ENCODE measurements at places on chromosomes 3 and 15.
A peak's percentile ranks its signal among the peaks of the same experiment; 100 is the strongest.

- no peak for DNase-seq
These were observed 111.5 kb upstream of the SELENOK start for GRCh38 chr3:54003136-54003535.

GRCh38 chr3:64161481-64161952, 63.7 kb downstream of the PRICKLE2 start:
- no peak for DNase-seq

DNA sequence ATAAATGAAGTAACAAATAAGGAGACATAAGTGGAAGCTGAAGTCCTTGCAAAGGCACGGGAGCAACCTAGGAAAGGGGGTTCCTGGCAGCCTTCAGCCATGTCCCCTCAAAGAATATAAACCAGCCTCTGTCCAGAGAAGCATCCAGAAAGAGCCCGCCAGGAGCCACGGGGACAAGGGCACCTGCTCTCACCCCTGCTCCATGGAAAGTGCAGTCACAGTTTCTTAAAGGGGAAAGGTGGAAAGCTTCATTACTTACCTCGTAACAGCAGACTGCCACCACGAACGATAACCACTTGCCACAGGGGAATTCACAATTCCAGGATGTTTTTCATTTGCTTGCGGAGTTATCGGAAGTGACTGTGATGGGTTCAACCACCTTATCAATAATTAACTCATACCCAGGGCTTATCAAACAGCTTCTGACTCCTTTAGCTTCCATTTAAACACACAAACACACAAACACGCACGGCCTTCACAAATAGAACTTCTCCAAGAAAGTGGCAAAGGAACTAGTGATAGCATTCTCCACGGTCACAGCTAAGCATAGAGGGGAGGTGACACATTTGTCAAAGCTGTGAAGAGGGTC, 134.2 kb upstream of the IGF1R start:
- DNase-seq, result no peak

- DNase-seq, result no peak
These were observed 34.8 kb downstream of the EHD4 start for GRCh38 chr15:41937568-41937923.

DNA sequence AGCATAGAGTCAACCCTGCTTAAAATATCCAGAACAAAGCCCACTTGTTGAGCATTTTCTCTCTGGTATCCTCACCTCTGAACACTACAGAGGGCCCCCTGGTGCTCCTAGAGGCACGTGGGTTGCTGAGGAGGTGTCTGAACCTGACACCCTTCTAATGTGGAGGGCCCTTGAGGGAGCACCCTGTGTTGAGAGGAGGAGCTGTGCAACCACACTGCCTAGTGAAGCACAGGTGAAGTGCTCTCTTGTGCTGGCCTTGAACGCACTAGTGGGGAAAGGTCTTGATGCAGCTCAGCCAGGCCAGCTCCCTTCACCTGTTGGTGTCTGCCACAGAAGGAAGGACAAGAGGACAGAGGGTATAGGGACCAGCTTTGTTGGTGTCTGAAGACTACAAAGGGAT, 51.9 kb downstream of the CCK start:
- DNase-seq, result peak; percentile 3

DNA sequence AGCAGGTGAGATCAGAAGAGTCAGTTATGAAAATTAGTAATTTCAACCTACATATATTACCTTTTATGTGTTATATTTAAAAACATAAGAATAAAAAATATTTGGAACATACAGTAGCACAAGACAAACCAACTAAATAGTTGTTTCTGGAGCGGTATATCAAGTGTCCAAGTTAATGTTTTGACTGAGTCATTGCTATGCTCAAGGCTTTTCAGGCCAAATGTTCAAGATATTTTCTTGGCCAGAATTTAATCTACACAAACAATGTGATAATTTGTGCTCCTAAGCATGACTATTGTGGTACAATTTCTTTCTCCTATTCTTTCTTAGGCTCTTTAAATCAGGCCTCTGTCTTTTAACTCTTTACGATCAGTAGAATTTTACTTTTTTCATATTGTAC, 412.4 kb downstream of the RAP2B start:
- DNase-seq, result no peak

DNA sequence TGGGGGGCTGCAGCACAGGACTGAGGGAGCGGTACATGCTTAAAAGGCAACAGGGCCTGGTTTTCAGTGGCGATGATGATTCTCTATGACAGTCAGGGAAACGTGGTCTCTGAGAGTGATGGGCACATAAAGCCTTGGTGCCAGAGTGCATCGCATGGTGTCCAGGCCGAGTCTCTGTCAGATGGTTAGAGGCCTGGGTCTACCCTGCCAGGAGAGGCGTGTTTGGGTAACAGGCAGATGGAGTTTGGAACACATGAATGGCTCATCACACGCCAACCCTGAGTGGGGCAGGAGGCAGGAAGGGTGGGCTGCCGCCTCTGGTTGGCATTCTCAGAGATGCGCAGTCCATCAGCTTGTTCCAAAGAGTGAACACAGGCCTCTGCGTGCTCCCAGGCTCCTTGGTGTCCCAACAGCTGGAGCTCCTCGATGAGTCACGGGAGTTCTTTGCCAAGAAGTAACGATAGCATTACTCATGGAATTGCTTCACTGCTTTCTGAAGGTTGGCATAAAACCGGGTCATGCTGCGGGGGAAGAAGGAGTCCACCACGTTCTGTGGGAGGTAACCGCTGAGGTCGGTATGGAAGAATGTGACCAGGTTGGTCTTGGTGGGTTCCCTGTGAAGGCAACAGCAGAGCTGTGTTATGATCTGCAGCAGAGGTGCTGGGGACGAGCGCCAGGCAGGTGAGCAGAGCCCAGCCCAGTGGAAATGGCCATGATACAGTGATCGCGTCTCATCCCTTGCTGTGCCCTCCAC, 11.0 kb downstream of the STARD5 start:
- no peak for DNase-seq

GRCh38 chr3:28326458-28326926, 22.0 kb upstream of the ZCWPW2 start:
- no peak for DNase-seq

- no peak for DNase-seq
These were observed 533.0 kb downstream of the EPHB1 start for GRCh38 chr3:135328036-135328435.

DNA sequence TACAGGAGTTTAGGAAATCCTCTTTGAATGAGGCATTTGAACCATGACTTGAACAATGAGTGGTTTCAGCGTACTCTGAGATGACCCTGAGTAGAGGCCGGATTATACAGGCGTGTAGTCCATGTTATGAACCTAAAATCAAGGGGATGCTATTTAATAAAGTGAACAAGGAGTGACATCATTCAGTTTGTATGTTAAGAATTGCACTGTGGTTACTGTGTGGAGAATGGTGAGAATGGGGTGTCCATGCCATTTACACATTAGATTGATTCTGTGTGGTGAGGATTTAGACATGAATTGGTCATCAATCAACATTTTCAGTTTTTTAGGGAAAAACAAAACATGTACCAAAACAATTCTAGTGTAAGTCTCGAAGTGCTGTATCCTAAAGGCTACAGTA, 65.8 kb downstream of the TPRG1 start:
- DNase-seq, result no peak

DNA sequence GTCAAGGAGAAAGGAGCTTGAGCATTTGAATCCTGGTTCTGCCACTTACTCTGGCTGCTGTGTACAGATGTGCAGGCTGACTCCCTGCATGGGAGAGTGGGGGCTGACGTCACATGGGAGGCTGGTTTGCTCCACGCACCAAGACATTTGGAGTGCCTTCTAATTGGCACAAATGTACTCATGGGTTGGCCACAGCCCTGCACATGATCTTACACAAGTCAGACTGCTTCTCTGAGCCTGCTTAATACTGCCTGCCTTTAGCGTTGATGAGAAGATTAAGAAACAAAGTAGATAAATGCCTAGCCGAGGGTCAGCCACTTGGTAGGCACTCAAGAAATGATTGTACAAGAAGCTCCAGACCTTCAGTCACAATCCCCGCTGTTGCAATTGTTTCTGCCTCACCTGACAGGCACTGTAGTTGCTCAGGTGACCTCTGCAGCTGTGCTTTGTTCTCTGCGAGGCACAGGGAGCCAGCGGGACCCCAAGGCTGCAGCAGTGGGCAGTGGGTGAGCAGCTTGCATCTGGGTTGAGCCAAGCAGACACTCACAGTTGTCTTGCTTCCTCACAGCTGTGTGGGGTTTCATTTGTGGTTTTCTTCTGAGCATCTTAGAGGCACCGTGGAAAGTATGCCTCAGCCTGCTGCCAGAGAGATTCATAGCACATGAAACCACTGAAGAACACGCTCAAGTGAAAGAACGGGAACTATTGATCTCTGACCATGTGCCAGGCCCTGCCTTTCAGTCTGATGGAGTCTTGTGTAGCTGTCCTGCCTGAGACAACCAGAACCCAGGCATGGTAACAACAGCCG, 33.1 kb downstream of the GRK7 start:
- no peak for DNase-seq

GRCh38 chr3:107669669-107670068, 146.9 kb downstream of the BBX start:
- DNase-seq, result no peak

GRCh38 chr15:34514251-34514670, 69.2 kb downstream of the GOLGA8B start:
- no peak for DNase-seq

DNA sequence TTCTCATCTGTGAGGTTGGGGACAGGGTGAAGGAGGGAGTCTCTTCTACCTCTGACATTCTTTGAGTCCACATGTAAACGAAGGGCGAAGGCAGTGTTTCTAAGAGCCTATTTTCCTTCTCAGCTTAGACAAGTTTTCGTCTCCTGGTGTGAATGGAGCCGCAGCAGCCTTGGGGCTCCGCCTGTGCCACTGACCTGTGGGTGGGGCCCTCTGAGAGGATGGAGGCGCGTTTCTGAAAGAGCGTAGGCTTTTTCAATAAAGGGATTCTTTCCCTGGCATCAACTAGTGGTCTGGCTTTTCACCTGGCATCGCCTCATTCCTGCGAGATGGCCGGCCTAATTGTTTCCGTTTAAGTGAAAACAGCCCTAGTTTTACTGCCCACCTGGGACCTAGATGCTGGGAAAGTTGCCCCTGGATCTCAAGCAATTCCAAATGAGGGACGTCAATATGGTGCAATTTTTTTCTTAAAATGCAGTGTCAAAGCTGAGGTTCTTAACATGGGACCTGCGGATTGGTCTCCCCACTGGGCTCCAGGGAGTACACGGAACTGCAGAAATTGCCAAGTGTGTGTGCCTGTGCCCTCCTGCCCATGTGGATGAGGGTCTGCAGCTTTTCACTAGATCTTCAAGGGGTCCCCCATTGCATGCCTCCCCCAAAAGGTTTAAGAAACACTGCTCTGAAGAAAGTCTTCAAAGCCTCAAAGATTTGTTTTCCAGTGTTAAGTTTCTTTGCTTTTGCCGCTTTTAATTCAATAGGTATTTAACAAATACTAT, 958 bp downstream of the GLDN start:
- DNase-seq, result no peak

DNA sequence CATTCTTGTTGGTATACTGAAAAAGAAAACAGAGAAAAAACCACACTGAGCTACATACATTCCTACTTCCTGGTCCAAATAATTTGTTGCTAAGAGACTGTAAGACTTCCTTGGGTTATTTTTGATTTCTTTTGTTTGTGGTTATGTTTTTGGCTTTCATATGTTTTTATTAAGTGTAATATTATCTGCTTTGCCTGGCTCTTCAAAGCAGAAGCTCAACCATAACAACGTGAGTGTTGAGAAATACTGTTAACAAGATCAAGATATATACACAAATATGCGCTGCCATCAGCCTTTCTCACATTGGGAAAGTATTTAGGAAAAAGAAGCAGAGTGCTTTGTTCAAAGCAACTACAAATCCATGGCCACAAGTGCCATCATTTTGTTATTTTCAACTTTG, 556.2 kb upstream of the CBLB start:
- no peak for DNase-seq

DNA sequence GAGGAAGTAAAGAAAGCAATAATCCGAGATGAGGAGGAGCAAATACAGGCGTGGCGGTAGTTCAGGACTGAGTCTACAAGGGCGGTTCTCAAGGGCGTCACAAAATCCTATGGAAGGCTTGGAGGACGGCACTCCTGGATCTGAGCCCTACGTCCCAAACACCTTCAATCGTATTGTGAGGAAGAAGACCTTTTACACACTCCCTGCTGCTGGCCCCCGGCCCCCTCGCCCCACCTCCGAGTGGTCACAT, 747 bp downstream of the PLD1 start:
- no peak for DNase-seq

DNA sequence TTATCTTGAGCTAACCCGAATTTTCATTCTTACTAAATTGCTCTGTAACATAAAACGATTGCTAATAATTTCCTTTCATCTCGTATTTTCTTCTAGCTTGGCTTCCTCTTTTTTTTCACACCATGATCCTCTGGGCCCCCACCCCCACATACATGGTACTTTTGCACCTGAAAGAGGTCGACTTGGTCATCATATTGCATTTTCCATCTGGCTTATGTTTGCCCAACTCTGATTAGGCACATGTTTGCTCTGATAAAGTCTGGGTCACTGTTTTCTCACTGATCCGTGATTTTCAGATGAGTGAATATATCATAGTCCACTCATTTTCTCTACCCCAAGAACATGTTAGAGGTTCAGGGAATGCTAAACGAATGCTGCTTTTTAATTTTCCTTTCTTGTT, 49.5 kb downstream of the ARRDC4 start:
- no peak for DNase-seq

DNA sequence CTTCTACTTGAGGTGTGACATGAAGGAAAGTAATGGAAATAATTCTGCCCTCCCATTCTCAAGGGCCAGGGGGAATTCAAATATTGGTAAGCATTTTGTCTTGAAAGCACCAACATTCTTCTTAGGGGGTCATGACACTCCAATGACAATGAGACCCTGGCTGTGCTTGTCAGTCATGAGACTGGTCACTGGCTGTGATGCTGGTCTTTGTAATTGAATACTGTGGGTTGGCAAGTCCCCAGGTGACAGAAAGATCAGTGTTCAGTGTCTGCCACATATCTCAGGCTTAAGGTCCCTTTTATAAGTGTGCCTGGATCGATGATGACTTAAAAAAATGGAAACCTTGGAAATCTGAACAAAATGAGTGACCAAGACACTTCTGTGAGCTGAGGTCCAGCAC, 151.4 kb downstream of the SNRPN start:
- no peak for DNase-seq

GRCh38 chr3:10339376-10339955, 18.6 kb upstream of the SEC13 start:
- DNase-seq, result no peak

DNA sequence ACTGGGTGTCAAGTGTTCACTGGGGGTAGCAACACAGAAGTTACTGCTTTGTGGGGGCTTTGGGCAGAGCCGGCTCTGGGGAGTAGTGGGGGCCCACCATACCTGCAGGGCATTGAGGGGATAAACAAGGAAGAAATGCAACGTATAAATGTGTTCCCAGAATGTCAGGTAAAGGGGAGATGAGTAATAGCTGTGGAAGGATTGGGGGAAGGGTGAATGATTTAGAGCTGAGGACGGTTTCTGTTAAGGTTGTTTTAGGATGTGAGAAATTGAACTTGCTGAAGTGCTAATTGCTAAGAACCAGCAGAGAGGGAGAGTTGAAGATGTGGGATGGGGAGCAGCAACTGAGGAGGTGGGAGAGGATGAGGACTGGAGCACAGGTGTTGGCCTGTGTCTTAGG, 10.7 kb downstream of the SCG5 start:
- no peak for DNase-seq
